ENCODE measurements at places on chromosomes 3 and 15. TPM values are rescaled to one million over a fixed set of nuclear protein-coding genes. Genes with fewer than 3 reads are reported as not detected.

DNA sequence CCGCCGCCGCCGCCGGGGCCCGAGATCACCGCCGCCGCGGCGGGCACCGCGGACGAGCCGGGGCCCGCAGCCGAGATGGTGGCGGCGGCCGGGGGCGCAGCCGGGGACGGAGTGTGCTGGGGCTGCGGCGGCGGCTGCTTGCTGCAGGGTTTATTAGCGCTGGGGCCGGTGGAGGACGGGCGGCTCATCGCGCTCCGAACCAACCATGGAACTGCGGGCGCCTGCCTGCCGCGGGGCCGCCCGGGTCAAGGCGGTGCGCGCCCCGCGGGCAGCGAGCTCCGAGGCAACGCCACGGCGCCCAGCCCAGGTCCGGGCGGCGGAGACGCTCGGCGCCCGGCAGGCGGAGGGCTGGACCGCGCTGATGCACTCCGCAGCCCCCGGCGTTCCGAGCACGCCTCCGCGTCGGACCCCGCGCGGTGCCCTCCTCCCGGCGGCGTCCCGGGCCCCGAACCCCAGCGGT, 277 bp downstream of the SIAH2 start:
- no peak for DNase-seq
- peaks cover 46% of the 10 kb centered on the region for H3K4me1 ChIP-seq
- peak overlapping the region; percentile 98 for H3K27ac ChIP-seq
- H3K4me3 ChIP-seq, result peak overlapping the region; percentile 91
- H3K36me3 ChIP-seq, result peaks cover 25% of the 10 kb centered on the region

DNA sequence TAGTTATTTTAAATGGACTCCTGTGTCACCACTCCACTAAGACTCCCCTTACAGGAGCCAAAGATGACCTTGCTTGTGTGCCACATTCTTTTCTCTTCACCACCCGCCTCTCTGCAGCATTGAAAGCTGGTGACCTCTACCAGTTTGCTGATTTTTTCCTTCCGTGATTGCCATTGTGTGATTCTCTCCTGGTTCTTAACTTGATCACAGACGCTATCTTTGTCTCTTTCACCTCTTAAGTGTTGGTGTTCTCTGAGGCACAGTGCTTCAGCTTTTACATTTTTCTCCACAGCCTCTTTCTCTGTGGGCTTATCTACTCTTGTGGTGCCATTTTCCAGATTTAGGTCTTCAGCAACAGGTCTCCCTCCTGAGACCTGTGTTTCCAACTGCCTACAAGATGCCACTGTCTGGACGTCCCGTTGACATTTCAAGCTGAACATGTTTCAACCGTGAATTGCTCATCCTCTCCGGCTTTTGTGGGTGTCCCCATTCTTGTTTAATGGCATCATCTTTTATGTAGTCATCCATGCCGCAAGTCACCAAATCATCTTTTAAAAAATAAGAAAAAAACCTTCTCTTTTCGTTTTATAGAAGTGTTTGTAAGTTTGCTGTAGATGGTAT, 26.5 kb downstream of the IQGAP1 start:
- H3K27me3 ChIP-seq, result no peaks in the 10 kb centered on the region
- DNase-seq, result no peak
- H3K36me3 ChIP-seq, result peaks cover 49% of the 10 kb centered on the region
- H3K4me3 ChIP-seq, result no peak overlapping the region
- peak overlapping the region; percentile 70 for H3K27ac ChIP-seq

DNA sequence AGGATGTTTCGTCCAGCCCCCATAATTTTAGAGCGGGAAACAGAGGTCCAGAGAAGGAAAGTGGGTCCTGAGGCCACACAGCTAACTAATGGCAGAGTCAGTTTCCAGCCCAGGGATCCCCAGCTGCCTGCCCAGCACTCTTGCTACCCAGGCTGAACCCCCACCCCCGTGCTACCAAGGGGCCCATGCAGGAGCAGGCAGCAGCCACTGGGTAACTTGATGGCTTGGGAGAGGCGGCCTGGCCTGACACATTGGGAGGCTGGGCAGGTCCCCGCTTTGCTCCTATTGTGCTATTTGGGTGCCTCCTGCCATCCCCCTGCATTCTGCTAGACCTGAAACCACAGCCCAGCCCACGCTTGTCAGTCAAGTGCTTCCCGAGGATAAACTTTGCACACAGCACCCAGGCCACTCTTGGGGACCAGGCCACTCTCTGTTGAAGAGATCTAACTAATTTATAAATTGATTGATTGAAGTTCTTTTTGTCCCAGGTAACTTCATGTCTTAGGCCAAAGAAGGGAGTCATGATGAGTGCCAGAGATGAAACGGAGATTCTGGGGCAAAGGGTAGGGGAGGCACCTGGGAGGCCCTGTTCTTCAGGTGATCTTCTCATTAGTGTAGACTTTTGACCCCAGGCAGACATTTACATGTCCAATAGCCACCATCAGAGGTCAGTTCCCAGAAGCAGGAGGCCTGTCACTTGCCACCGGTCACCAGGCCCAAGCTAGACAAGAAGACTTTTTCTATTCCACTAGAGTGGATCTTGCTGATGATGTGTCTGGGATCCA, 7.0 kb downstream of the PAK6 start:
- peaks cover 9% of the 10 kb centered on the region for H3K27me3 ChIP-seq
- no peak overlapping the region for H3K27ac ChIP-seq
- H3K36me3 ChIP-seq, result no peaks in the 10 kb centered on the region
- H3K4me1 ChIP-seq, result peaks cover 6% of the 10 kb centered on the region
- H3K4me3 ChIP-seq, result no peak overlapping the region

- H3K4me1 ChIP-seq, result no peaks in the 10 kb centered on the region
- H3K36me3 ChIP-seq, result no peaks in the 10 kb centered on the region
- DNase-seq, result no peak
Observed at GRCh38 chr3:150030841-150031240, 60.1 kb upstream of the PFN2 start.

DNA sequence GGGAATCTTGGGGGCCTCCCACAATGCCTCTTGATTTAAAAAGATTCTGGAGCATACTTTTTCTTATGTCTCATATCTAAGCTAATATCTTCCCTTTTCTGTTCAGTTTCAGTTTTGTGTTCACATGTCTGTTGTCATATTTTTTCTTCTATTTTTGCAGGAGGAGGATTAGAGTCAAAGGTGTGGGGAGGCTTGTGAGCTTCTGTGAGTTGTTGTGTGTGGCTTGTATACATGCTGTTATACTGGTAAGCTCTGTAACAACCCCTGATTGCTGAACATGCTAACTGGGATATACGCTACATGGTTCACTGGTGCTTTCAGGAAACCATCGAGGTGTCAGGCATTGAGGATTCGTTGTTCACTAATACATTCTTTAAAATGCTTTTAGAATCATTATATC, 83.5 kb downstream of the SLC25A26 start:
- no peak for DNase-seq
- peaks cover 23% of the 10 kb centered on the region for H3K36me3 ChIP-seq
- H3K27me3 ChIP-seq, result no peaks in the 10 kb centered on the region
- H3K4me3 ChIP-seq, result peak overlapping the region; percentile 51

DNA sequence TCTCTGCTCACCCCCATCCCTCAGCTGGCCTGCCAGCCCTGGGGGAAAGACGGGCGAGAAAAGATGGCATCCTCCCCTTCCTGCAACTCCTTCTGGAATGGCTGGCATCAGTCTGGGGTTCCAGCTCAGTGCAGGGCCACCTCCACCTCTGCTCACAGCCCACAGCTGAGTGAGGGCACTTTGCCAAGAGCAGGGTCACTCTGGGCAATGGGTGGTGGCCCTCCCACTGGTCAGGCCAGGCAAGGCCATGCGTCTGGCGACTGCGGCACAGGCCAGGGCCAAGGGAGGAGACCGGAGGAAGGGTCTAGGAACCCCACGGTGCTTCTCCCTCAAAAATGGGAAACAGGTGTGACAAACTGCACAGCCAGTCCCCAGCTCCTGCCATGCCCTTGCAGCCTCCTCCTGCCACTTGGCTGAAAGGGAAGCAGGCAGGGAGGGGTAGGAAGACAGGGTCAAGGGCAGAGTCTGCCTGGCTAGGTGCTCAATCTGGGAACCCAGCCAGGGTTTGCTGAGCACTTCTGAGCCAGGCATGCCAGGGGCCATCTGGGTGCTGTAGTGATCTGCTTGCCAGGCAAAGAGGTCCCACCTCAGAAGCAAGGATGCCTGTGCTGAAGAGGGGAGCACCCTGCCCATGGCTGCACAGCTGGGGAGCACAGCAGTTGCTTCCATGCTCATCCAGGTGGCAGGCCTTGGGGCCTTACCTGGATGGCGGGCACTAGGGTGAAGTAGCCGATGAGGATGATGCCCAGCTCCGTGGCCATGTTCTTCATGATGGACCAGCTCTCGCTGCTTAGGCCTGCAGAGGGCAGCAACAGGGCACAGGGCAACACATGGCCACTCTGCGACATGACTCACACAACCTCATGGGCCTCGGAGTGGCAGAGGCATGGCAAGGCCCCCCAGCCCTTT, 41.2 kb downstream of the PTPN23 start:
- H3K4me3 ChIP-seq, result no peak overlapping the region
- peak overlapping the region; percentile 98 for H3K27ac ChIP-seq
- no peak for DNase-seq
- H3K4me1 ChIP-seq, result peaks cover 20% of the 10 kb centered on the region

DNA sequence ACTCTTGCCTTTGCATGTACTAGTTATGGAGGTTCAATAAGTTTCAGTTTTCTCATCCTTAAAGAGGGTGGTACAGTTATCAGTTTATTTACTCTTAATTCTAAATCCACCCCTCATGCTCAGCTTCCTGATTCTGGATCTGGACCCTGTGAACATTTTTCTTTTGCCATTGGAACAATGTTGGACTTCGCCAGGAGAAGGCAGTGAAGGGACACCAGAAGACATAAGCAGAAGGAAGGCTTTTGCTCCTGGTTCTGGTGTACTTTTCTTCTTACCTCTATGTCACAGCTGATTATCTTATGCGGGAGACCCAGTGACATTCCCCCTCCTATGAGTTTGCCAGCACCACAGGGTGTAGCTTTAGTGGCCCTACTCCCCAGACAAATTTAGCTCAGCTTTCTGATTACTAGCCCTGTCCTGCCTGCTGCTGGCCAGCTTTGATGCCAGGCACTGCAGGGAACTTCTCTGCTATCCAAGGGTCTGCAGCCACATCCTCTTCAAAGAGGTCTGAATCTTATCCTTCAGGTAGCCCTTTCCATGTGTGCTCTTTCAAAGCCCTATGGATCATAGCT, 466.3 kb upstream of the EPHA3 start:
- no peaks in the 10 kb centered on the region for H3K36me3 ChIP-seq
- no peak overlapping the region for H3K27ac ChIP-seq
- no peaks in the 10 kb centered on the region for H3K4me1 ChIP-seq
- no peaks in the 10 kb centered on the region for H3K27me3 ChIP-seq
- H3K4me3 ChIP-seq, result no peak overlapping the region
- DNase-seq, result no peak

The LPCAT4 gene
- 128 TPM for total RNA-seq
